ENCODE measurements at places on chromosomes 3 and 15.

- no peak for DNase-seq
Observed at GRCh38 chr3:32992310-32992686, 40.9 kb downstream of the CCR4 start.

DNA sequence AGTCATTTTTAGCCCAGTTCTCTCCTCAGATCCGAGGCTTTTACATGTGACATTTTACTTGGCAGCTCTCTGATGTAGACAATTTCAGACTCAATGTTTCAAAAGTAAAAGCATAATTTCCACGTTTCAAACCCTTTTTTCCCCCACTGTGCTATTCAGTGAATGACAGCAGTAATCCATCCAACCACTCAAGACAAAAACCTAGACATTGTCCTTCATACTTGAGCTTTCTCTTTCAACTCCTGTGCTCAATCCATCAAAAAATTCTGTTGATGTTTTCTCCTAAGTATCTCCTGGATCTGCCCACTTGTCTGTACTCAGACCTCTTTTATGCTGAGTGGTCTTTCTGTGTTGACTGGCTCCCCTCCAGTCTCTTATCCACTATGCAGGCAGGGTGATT is 214.7 kb downstream of the CHL1 start:
- no peak for DNase-seq

GRCh38 chr3:42264399-42265058 is 1.5 kb downstream of the CCK start:
- DNase-seq, result no peak

- no peak for DNase-seq
Observed at GRCh38 chr3:165555785-165556184, 281.4 kb downstream of the BCHE start.

- no peak for DNase-seq
Observed at GRCh38 chr15:75107908-75108838, 84.8 kb downstream of the PPCDC start.

DNA sequence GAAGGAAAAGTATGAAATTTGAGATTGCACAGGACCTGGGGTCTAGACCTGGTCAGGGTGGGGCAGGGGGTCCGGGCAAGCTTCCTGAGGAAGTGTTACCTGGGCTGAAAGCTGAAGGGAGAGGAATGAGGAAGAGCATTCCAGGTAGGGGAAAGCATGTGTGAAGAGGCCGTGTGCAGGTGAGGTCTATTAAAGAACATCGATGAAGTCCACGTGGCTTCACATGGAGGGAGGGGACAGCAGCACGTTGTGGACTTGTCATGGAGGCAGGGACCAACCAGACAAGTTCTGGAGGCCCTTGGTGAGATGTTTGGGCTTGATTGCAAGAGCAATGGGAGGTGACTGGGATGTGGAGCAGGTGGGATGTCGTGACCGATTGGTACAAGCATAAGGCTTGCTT is 47.1 kb downstream of the IDH2 start:
- no peak for DNase-seq

DNA sequence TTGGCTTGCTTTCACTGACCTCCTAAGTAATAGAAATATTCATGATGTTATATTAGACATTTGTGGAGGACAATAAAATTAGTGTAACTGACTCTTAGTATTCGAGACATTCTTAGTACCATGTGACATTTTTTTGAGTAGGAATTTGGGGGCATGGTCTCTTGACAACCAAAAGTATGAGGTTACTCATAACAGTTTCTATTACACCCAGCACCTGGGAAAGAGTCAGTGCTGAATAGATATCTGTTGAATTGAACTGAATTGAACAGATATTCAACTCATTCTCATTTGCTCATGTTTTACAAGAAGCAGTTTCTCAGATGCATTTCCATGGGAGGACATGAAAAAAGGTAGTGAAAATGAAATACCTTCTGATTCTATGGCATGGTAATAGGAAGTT is 84.4 kb downstream of the CMSS1 start:
- no peak for DNase-seq

DNA sequence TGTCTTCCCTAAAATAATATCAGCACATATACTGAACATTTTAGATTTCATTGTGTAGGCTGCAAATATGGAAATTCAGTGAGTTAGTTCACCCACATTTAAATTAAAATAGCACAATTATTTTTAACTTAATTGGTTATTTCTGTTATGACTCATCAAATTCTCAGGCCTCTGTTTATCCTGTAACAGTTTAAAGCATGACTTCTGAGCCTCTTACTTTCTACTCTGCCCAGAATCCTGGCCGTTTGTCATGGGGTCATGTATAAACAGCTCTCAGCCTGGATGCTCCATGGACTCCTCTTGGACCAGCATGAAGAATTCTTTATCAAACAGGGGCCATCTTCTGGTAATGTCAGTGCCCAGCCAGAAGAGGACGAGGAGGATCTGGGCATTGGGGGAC is 12.2 kb downstream of the TUBGCP4 start:
- no peak for DNase-seq

DNA sequence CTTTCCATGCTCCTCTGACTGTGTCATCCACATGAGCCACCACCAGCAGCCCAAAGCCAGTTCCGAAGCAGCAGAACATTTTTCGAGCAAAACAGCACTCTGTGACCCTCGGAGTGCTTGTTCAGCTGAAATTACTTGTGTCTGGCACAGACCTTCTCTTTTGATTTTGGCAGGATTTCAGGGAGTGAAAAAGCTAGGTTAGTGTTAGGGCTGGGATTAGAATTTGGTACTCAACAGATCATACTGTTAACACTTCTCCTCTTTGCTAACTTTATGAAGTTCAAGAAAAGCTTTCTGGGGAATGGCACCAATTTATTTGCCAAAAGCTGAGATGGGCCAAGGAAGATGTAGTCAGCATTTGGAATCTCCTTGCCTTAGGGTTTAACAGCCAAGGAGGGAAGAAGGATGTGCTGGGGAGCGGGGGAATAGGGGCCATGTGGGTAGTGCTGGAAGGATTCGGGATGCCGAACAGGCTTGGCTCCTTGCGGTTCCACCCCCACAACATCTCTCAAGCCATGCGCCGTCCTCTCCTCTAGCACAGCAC is 55.1 kb upstream of the TRA2B start:
- no peak for DNase-seq

DNA sequence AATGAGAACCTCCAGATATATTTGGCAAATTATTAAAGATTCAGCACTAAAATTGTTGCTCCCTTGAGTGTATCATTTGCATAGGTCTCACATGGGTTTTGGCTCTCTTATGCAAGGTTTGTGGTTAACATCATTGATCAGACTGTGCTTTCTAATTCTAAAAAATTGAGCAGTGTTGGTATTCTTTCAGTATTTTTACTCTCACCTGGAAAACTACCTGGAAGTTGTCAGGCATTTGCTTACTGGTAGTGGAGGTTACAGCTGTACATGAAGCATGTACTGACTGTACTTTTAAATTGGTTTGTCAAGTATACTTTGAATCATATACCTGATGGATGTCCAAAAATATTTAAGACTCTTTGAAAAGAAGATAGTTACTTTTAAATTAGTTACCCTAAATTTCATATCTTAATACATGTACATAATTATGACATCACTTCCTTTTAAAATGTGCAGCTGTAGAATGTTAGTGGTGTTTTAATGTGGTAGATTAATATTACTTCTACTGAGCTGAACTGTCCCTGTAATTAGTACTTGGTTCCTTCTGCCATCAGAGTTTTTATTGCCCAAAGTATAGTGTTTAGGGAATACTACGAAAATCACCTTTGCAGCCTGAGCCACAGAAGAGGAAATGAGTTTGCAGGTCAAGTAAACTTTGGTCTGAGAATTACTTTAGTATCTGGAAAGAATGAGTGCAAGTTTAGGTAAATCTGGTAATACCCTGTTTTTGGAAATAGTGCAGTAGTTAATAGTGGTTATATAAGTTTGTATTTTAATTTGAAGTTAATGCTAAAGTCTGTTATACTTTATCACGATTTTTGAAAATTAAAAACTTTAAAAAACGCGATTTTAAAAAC is 2.8 kb downstream of the CHD2 start:
- no peak for DNase-seq

DNA sequence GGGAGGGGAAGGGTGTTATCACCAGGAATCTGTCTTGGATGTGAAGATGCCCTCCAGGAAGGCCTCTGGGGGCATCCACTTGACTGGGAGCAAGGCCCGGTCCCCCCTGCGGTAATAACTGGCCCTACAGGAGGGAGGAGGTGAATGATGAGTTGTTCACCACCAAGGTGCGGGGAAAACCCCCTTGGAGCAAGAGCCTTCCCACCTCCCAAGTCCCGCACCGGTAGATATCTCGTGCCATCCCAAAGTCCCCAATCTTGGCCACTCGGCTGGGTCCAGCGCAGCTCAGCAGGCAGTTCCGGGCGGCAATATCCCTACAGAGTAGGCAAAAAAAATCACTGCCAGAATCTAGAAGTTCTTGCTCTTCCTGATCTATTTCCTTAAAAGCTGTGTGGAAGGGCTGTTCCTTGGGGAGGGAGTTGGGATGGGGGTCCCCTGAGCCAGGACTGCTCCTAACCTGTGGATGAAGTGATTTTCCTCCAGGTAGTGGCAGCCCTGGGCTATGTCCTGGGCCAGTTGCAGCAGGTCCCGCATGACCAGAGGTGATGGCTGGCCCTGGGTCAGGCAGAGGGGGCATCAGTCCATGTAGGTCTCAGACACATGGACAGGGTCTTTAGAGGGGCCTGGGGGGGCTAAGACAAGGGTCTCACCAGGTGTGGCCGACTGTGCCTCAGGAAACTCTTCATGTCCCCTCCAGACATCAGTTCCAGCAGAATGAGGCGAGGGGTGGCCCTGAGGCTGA is 8.7 kb downstream of the LTK start:
- no peak for DNase-seq

- DNase-seq, result no peak
Observed at GRCh38 chr3:42007785-42008184, 45.9 kb upstream of the ULK4 start.

DNA sequence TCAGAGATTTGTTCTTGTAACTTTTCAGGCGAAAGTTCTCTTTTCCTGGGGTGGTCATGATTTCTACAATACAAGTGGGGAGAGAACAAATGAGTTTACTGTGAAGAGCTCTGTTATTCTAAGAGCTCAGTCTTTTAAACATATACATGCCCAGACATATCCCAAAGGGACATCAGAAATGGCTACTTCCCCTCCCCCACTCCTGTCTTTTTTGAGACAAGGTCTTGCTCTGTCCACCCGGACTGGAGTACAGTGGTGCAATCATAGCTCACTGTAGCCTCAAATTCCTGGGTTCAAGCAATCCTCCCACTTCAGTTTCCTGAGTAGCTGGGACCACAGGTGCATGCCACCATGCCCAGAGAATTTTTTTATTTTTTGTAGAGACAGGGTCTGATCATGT is 18.2 kb downstream of the KPNA1 start:
- DNase-seq, result no peak

DNA sequence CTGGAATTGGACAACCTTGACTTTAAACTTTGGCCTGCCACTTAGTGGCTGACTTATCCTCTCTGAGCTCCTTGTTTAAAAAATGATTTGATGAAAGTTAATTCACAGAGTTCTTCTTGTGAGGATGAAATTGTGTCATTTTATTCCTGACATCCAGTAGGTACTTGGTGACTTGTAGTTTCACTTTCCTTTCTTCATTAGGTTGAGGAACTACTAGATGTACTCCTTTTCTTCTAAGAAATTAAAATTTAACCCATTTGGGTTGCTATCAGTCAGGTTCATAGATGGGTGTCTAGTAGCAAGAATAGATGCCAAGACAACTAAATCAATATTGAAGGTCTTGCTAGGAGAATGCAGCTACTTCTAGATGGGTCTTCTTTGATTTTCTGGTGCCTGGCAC is 5.2 kb downstream of the NR1D2 start:
- DNase-seq, result no peak

DNA sequence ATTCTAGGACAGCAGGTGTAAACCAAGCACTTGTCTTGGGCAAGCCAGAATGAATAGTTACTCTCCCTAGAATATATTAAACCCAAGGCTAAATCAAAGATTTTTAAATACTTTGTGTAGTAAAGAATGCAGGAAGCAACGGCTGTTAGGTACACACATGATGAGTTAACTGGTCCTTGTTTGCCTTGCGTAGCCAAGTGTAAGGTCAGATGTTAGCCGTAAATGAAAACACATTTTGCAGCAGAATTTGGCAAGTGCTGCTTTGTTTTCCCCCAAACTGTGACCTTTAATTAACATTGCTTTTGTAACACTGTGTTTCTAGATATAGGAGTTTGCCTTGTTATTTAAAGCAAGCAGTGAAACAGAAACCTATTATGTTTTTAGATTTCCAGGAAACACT is 368.7 kb downstream of the IL5RA start:
- no peak for DNase-seq

- DNase-seq, result no peak
Observed at GRCh38 chr3:148265841-148266240, 431.9 kb upstream of the AGTR1 start.

GRCh38 chr3:95319921-95320494 is 1257.1 kb downstream of the NSUN3 start:
- no peak for DNase-seq

GRCh38 chr15:74364936-74365597 is 2.4 kb downstream of the CYP11A1 start:
- no peak for DNase-seq

DNA sequence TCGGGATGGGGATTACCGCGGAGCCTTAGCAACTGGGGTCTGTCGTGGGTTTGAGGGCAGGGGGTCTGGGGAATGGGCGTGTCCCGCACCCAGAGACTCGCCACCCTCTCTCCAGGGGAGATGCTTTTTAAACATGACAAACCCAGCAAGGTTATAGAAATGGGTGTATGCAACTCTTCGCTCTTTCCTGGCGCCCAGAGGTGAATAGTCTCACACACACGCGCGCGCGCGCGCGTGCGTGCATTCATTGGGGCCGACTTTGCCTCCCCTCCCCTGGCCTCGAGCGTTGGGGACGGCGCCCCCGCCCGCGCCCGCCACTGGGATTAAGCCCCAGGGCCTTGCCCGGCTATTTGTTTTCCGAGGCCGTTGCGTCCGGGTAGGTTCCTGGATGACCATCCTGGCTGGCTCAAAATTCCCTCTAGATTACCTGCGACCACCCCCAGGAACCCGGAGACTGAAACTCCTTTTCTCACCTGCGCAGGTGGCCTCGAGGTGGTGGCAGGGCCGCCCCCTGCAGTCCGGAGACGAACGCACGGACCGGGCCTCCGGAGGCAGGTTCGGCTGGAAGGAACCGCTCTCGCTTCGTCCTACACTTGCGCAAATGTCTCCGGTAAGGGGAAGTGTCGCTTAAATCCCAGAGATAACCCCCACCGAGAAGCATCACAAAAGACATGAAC is 777 bp downstream of the GPR160 start:
- no peak for DNase-seq
